Stimulated activated CD4-positive, alpha-beta T cell treated with anti-CD3 and anti-CD28 coated beads, Interleukin-12 subunit alpha, Interleukin-12 subunit beta, amount 100 ng/mL, for 4 hours (primary cell): ENCODE measurements at places on chromosomes 1 and 21.
A peak's percentile ranks its signal among the peaks of the same experiment; 100 is the strongest.

DNA sequence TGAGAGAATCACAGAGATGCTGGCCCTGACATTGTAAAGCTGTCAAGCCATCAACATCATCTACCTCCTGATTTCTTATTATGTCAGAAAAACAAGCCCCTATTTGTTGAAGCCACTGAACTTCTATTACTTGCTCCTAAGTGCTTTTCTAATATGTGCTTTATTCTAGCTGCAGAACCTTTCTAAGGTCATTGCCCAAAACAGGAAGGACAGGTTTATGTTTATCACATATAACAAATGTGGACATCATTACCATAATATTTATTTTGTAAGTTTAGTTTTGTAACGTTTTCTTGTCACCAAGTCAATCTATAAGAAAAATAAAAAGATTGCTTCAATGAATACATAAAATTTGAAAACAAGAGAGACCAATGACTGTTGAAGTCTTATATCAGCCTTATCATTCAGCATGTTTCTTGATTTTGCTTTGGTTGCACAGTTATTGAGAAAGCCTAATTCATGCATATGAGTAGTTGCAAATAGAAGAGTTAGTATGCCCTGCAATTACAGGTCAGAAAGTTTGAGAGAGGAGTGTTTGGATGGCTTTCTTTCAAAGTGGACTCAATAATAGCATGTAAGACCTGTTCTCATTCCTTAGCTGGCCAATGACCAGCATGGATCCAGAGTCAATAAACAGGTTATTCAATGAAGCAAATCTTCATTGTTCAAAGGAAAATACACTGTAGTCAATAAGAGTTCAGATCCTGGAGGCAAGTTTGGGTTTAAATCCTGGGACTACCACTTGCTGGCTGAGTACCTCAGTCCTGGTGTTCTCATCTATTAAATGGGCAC lies 84.1 kb downstream of the MAB21L3 start:
- DNase-seq = no peak

- DNase-seq = no peak
Measured at GRCh38 chr1:50352428-50352827, 70.8 kb downstream of the DMRTA2 start.

GRCh38 chr1:98405581-98406074 lies 255.9 kb upstream of the SNX7 start:
- DNase-seq = no peak

DNA sequence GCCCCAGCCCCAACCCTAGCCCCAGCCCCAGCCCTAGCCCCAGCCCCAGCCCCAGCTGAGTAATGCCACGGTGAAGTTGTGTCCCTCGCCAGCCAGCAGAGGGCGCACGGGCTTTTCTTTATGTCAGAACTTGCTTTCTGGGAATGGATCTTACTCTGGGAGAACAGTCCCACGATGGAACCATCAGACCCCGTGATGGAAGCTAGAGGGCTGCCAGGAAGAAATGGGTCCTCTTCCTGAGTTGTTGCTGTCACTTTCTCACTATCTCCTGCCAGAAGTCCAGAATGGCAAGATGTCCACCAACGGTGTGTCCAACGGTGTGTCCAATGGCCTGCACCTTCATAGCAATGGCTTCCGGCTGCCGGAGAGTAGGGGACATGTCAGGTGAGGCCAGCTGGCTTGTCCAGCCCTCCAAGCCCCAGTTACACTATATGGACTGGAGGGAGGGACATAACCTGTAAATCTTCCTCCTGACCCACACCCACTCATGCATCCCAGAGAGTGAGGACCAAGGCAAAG lies 25.1 kb upstream of the TMEM222 start:
- peak; percentile 76 for DNase-seq

- DNase-seq = no peak
Measured at GRCh38 chr1:28175955-28176485, 470 bp downstream of the PTAFR start.

- no peak for DNase-seq
Measured at GRCh38 chr1:244207935-244208244, 156.8 kb downstream of the ZBTB18 start.

DNA sequence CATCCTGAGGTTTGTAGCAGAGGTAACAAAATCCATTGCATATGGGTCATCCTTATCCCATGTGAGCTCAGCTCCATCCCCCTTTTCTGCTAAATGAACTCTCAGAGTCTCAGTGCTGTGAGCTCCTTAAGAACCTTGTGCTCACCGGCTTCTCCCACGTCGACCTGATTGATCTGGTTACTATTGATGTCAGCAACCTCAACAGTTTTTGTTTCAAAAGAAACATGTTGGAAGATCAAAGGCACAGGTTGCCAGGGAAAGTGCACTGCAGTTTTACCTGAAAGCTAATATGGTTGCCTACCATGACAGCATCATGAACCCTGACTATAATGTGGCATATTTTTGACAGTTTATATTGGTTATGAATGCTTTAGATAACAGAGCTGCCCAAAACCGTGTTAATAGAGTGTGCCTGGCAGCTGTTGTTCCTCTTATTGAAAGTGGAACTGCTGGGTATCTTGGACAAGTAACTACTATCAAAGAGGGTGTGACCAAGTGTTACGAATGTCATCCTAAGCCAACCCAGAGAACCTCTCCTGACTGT lies 131.4 kb downstream of the HS2ST1 start:
- peak; percentile 19 for DNase-seq

- DNase-seq = no peak
Measured at GRCh38 chr1:99171184-99171813, 93.0 kb upstream of the PLPPR4 start.

DNA sequence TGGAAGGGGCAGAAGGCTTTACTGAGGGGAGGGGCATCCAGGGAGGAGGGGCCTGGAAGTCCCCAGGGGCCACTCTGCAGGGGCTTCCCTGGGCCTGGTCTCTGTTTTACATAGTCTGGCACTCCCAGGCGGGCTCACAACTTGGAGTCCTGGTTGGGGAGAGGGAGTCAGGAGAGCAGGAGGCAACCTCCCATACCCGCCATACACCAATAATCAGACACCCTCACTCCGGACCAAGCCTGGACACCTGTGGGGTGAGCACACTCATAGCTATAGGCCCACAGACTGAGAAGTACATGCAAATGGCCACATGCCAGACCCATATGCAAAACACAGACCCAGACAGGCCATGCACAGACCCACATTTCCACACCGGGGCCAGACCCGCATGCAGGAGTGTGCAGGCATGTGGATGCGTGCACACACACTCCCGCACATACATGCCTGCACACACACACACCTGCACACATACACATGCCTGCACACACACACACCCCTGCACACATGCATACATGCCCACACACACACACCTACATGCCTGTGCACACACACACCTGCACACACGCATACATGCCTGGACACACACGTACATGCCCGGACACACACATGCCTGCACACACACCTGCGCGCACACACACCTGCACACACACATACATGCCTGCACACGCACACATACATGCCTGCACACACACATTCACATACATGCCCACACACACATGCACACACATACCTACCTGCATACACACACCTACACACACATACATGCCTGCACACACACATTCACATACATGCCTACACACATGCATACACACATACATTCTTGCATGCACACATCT lies 89.5 kb upstream of the RUNX3 start:
- DNase-seq = no peak

DNA sequence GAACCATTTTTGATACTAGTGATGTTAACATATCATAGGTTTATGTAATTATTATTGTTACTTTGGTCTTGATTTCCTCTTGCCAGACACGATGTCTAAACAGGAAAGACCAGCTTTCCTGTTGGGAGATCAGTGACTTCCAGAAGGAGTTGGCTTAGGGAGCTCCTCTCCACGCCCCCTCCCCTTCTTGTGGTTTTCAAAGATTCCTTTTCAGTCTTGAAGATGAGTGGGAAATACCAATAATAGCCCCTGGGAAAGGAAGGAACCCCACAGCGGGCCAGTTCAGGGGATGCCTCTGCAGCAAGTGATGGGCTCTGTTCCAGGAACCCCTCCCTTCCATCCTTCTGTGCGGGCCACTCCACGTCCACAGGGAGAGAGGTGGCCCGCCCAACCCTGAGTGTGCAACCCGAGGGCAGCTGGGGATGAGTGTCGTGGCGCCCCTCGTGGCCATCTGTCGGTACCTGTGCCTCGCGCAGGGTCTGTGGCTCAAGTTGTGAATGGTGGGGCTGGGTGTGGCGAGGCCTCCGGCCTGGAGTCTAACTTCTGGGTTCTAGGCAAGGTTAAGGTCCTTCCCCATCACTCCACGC lies 65.7 kb downstream of the TLR5 start:
- no peak for DNase-seq

DNA sequence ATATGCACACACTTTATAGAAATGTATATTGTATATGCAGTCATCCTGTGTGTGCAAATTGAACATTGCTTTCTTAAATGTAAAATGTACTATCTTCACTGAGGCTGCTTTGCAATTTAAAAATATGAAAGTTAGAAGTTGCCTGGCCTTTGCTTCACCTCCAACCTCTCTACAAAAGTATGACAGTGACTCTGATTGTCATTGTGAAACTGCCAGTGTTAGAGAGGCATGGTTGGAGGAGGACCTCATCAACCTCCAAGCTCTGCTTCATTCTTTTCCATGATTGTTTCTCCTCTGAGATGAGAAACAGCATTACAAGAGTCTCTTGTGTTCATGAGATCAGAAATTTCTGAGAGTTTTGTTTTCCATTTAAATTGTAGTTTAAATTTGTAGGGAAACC lies 185.5 kb downstream of the ZC3H11B start:
- no peak for DNase-seq

DNA sequence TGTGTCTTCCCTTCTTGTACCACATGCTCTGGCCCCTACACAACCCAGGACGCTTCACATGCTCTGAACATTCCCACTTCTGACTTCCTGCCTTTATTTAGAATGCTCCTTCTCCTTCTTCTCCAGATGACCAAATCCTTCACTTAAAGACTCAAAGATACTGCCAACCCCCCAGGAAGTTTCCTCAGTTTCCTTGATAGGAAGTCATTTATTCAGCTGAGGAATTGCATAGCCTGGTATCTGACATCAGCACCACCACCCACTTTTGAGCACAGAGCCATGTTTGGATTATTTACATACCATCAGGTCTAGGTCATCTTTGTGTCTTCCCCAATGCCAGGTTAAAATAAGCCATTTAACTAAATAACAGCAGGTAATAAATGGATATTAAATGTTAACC lies 42.4 kb downstream of the GFI1 start:
- DNase-seq = no peak

DNA sequence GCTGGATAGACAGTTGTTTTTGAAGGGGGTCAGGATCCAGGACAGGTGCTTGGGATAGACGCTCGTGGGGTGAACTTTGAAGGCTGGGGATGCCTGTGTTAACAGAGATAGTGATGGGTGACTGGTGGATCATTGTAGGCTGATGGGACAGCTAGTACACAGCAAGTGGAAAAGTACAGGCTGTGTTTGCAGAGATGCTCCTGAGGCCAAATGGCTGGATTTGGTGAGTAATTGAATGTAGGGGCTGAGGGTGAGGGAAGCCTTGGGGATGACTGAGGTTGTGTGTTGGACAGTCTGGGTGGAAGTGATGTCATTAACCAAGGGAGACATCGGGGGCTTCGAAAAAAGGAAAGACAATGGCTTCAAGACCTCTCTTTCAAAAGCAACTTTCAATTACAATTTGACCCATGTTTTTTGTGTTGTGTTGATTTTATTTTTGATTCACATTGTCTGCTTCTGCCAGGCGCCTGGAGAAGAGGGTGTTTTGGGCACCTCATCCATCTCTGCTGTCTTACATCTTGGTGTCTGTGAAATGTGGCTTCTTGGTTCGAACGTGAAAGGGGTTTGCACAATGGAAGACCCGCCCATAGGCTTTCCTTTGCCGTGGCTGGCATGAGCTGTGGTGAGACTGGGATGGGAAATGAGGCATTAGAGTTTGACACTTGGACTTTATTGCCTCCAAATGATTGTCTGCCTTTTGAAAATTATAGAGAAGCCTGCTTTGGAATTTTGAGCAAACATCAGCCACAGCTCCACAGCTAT lies 147.5 kb downstream of the FOXD2 start:
- no peak for DNase-seq

DNA sequence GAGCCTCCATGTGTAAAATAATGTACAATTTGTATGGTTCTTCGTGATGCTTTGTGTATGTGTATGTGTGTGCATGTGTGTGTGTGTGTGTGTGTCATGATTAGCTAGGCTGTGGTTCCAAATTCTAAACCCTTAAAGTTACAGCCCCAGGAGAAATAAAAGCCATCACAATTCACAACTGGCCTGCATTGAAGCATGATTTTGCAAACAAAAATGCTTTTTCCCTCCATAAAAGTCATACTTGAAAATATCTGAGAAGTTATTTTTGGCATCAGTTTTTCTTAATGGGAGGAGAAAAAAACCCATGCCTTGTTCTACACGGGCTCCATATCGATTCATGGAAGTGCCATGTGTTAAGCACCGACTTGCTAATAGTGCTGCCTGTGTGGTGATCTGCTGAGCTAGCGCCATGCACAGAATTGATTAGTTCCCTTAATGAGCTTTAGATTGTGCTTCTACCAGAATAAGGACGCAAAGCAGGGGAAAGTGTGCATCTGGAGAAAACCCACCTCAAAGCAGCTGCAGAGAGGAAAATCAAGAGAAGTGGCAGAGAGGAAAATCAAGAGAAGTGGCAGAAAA lies 207.3 kb downstream of the DSCAM start:
- no peak for DNase-seq

DNA sequence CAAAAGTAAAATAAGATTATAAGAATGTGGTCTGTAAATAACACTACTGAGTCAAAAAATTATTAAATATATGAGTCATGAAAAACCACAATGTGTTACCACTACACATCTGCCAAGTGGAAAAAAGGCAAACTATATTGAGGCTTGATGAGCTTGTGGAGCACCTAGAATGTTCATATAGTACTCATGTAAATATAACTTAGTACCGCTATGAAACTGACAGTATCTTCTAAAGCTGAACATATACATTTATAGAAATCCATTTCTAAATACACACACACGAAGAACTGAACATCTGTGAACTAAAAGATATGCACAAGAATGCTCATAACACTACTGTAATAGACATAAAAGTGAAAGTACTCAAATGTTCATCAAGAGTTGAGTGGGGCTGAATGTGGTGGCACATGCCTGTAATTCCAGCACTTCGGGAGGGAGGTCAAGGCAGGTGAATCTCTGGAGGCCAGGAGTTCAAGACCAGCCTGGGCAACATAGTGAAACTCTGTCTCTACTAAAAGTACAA lies 18.5 kb upstream of the GBP3 start:
- no peak for DNase-seq

- no peak for DNase-seq
Measured at GRCh38 chr1:118390955-118391354, 205.9 kb upstream of the SPAG17 start.

- DNase-seq = no peak
Measured at GRCh38 chr1:231926340-231926739, 299.8 kb downstream of the DISC1 start.

DNA sequence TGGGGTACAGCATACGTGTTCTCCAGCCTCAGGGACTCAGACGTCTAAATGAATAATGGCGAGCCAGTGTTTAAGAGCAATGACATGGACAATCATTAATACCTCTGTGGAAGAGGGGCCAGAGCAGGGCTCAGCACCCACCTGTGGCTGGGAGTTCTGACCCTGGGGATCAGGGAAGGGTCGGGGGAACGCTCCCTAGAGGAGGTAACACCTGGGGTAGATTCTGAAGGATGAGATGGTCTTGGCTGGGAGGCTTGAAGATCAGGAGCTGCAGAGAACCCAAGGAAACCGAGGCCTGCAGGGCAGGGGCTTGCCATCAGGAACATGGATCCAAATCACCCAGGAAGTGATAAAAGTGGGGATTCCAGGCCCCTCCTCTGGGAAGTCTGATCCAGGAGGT lies 138.2 kb upstream of the RUNX3 start:
- no peak for DNase-seq
